ENCODE measurements at places on chromosomes 7 and 10.

- no peak for DNase-seq
These were observed 26.4 kb downstream of the KCNMA1 start for GRCh38 chr10:77611221-77611620.

DNA sequence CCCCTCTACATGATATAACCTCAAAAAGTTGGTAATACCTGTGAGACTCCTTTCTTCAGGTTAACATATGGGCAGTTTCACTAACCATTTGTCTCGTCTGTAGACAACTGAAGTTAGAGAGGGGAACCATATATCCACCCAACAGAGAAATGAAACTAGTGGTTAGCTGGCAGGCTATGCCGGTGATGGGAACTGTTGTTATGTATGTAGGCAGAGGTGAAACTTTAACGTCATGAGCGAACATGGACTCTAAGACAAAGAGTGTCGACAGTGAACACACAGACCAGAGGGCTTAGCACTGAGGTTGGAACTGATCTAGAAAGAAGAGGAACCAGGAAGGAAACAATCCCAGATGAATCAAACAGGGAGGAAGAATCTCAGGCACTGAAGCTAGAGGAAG is 112.4 kb downstream of the ELMO1 start:
- DNase-seq = peak; percentile 53

DNA sequence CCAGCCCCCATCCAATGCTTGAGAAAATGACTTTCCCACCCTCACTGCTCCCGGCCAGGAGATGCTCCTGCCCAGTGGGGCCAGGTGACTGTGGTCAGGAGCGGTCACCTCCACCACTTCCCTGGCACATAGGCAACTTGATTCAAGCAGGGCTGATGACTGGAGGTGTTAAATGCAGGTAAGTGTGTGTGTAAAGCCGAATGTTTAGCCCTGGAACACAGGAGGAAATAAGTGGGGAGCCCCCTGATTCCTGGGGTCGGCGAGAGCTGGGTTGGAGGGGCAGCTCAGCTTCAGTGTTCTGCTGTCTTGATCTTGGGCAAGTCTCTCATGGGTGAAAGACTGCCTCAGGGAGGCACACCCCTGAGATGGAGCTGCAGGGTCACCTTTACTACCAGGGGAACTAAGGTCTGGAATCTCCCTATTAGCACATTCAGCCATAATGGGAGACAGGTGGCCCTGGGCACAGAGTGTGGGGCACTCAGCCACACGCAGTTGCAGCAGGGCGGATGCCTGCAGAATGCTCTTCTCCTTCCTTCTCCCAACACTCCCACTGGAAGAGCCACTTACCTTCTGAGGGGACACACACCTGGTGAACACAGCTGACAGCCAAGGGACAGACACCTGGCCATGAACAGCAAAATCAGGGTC is 124.1 kb downstream of the PTPN20 start:
- DNase-seq = no peak

DNA sequence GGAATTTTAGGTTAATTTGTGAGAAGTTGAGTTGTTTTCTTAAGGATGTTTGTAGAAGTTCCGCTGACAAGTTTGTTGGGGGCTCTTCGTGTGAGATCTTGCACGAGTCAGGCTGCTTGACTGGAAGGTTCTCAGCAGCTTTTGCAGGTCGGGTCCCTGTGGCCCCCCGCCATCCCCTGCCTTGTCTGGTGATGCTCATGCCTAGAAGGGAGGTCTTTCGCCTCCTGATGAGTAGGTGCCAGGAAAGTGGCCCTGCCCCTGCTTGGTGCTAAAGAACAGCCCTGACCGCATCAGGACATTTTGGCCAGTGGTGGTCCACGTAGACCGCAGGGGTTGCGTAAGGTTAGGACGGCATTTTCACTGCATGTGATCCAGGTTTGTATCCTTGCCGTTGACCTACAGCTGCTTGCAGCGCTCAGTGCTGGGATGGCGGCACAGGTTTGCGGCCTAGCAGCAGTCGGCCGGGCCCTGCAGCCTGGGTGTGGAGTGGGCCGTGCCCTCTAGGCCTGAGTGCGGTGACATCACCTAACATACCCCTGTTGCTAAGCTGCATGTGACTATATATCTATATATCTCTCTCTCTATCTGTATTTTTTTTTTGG is 62.4 kb downstream of the DNAJB6 start:
- no peak for DNase-seq

GRCh38 chr10:99647601-99648151 is 11.6 kb upstream of the ENTPD7 start:
- no peak for DNase-seq

GRCh38 chr7:11830582-11831155 is 1.3 kb downstream of the THSD7A start:
- DNase-seq = no peak

DNA sequence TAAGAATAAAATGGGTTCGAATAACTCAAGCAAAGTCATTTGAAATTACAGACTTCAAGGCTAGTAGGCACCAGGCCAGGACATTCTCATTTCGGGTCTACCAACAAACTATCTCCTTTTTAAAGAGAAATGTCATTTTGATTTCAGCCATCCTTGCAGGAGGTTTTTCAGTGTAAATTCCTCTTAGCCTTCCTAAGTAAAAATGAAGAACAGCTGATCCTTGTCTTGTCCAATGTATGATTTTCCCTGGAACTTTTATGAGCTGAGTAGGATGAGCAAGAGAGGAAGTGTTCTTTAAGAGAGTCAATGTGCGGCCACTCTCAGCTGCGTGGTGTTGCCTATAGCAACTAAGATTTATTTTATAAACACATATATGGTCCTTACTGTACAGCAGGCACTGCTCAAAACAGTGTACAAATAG is 110.1 kb downstream of the PLCE1 start:
- no peak for DNase-seq

DNA sequence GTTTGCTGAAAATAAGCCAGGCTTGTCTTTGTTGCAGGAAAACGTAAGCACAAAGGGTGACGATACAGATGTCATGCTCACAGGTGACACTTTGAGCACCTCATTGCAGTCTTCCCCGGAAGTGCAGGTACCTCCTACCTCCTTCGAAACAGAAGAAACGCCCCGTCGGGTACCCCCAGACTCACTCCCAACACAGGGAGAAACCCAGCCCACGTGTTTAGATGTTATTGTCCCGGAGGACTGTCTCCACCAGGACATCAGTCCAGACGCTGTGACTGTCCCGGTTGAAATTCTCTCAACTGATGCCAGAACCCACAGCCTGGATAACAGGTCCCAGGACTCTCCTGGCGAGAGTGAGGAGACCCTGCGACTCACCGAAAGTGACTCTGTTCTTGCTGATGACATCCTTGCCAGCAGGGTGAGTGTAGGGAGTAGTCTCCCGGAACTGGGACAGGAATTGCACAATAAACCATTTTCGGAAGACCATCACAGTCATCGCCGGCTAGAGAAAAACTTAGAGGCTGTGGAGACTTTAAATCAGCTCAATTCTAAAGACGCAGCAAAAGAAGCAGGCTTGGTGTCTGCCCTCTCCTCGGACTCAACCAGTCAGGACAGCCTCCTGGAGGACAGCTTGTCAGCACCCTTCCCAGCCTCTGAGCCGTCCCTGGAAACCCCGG is 18.3 kb upstream of the BHLHA15 start:
- DNase-seq = no peak

GRCh38 chr7:119397156-119397555 is 875.8 kb upstream of the KCND2 start:
- no peak for DNase-seq

DNA sequence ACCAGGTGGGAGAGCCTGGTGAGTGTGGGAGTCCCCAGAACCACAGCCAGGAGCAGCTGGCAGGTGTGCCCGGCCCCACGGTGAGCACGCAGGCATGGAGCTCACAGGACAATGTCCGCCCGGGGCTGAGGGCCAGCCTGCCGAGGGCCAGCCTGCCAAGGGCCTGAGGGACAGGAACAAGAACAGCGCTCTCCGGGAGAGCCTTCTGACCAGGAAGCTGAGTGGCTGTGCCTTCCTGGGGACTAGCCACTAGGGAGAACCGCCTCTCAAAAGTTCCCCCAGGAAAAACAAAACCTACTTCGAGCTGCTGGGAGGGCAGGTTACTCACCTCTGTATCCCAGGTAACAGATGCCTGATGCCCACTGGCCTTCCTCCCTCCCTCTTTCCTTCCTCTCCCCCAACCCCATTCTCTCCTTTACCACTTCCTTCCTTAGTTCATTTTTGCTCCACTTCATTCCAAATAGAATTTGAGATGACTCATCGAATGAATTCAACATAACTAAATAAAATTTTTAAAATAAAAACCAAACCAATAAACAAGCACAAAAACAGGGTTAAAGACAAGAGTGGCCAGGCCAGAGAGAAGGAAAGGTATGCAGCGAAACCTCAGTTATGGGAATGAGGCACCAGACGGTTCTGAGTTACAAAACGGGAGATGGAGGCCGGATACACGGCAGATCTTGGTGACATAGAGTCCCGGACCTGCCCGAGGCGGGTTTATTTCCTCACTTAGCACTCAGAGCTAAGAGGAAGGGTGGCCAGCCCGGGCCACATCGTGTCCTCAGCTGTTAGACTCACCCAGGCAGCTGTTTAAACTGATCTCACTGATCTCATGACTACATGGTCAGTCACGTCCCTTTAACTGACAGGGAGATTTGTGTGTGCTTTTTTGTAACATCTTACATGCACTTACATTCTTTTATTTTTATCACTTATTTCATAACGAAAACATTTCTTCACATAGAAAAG is 128.5 kb downstream of the TNS3 start:
- DNase-seq = no peak

GRCh38 chr7:1586827-1587705 is 17.2 kb upstream of the PSMG3 start:
- no peak for DNase-seq

DNA sequence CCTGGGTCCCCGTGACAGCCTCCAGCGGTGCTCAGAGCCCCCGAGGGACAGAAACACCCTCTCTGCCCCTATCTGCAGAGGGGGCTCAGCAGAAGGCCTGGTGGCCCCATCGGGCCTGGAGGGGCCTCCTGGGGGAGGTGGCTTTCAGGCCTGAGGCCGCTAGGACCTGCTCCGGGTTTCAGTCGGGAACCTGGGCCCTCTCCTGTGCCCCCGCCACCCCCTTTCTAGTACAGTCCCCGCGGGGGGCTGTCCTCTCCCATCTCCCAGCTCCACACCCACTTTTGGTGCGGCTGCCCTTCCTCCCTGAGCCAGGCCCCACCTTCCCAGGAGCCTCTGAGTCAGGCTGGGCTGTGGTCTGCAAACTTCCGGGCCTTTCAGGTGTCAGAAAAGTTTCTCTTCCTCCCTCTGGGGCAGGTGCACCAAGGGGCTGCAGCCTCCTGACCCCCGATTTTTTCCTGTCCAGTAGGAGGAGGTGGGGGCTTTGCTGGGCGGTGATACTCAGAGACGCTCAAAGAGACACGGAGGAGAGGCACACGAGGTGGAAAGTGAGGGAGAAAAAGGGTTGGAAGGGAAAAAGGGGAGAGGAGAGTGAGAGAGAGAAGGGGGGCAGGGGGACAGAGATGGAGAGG is 692 bp downstream of the CARD11 start:
- DNase-seq = peak; percentile 79

DNA sequence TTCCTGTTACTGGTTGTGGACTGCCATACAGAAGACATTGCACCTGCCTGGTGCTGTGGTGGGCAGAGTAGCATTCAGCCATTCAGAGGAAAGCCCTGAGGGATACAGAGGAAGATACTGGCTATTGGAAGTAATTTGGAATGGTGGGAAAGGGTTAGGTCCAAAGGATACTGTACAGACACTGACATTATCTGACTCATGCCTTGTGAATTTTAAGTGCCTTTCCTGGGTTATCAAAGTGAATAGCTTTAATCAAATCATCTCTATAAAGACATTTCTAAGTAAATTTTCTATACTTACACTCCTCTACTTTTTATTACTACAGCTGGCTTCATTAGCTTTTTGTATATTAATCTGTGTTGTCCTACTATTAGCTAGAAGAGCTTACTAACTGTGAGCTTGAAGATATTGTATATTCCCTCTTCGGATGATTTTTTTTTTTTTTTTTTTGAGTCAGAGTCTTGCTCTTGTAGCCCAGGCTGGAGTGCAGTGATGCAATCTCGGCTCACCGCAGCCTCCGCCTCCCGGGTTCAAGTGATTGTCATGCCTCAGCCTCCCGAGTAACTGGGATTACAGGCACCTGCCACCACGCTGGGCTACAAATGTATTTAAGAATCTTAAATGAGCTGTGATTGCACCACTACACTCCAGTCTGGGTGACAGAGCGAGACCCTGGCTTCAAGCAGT is 186.5 kb downstream of the ADK start:
- DNase-seq = no peak

DNA sequence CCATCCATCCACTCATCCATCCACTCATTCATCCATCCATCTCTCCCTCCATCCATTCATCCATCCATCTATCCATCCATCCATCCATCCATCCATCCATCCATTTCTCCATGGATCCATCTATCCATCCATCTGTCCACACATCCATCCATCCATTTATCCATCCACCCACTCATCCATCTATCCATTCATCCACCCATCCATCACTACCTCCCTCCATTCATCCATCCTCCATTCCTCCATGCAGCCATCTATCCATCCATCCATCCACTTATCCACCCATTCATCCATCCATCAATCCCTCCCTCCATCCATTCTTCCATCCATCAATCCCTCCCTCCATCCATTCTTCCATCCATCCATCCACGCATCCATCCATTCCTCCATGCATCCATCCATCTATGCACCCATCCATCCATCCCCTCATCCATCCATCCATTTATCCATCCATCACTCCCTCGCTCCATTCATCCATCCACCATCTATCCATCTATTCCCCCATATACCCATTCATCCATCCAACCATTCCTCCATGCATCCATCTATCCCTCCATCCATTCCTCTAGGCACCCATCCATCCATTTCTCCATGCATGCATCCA is 21.1 kb downstream of the ELN start:
- DNase-seq = no peak

DNA sequence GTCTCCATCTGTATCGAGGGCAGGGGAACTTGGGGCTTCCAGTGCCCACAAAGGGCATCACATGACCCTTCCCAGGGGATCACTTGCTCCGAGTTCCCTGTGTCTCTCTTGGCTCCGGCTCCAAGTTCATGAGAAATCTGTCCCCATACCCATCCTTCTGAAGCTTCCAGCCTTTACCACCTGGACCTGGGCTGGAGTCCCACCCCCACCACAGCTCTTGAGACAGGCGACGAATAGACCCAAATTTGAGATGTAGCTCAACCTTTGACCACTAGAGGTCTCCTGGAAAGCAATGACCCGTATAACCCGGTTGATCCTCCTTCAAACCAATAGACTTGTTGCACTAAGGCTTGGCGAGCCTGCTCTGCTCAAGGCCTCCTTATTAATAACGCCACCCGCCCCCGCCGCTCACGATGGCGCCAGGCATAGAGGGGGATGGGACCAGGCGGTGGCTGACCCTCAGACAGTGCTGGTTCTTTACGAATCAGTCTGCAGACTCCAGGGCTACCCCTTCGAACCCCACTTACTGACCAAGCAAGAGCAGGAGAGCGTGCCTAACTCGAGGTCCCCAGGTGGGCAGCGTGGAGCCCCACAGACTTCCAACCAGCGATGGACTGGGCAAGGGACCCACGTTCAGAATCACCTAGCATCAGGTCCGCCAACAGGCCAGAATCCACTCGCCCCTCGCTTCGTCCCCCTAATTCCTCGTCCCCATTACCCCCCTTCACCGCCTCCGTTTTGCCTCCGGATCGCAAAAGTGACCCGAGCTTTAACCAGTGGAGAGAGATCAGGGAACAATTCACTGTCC is 4.4 kb upstream of the ARID5B start:
- DNase-seq = peak; percentile 66

GRCh38 chr7:31310321-31310935 is 30.1 kb downstream of the NEUROD6 start:
- DNase-seq = no peak
